AG08396 (cell line): ENCODE measurements at places on chromosomes 6 and 20.

DNA sequence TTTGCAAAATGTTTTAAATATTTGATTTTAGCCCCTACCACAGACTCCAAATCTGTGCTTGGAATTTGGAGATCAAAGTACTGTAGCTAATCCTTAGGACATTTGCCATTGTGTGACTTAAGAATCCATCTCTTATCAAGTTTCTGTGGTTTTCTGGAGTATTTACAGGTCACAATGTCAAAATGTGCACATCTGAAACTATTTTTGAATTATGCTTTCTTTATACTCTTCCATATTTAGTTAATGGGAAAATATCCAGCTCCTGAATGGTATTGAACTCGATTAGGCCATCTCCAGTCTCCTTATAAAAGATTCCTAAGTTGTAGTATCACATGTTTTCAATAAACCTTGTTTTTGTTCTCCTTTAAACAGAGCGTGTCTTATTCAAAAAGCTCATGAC lies 162.5 kb downstream of the KHDC1L start:
- no peak for DNase-seq

- DNase-seq, result no peak
These were observed 15.6 kb downstream of the GABRR2 start for GRCh38 chr6:89299466-89299850.

- DNase-seq, result peak; percentile 47
These were observed 29.5 kb downstream of the CDYL start for GRCh38 chr6:4805553-4806336.

- DNase-seq, result no peak
These were observed 109.9 kb downstream of the UTRN start for GRCh38 chr6:144395014-144395413.

DNA sequence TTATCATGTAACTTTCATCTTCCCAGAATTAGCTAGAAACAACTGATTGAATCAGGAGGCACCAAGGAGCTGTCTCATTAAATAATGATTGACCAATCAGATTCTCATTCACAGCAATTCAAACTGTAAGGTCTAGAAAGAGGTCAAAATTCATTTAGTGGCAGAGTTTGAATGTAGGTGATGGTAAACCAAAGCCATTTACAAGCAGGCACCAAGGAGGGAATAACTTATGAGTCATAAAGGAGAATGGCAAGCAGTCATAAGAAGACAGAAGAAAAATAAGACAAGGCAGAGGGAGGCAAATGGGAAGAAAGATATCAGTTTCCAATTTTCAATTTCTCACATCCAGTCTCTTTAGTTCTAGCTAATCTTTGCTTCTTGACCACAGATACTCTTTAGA lies 52.9 kb upstream of the DEFB112 start:
- no peak for DNase-seq

- peak; percentile 34 for DNase-seq
These were observed 41.6 kb upstream of the FOXP4 start for GRCh38 chr6:41504466-41505121.

DNA sequence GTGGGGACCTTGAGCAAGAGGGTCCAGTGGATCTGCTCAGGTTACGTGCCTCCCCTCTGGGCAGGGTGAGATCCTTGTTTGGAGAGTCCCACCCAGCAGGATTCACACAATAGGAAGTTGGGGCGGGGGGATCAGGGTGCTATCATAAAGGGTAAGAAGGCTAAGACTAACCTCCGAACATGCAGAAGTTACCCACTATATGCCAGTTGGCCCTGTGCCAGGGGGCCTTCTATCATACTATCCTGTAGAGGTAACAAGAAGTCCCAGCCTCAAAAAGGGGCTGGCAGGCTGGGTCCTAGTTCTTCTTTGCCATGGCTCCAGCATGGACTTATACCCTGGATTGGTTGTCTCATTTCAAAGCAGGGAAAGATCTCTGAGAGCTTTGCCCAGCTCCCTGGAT lies 94.1 kb downstream of the CDH26 start:
- no peak for DNase-seq

- no peak for DNase-seq
These were observed 5.3 kb downstream of the NRN1 start for GRCh38 chr6:6001443-6001842.

GRCh38 chr6:63637865-63638445 lies 2.4 kb downstream of the PHF3 start:
- DNase-seq, result no peak

DNA sequence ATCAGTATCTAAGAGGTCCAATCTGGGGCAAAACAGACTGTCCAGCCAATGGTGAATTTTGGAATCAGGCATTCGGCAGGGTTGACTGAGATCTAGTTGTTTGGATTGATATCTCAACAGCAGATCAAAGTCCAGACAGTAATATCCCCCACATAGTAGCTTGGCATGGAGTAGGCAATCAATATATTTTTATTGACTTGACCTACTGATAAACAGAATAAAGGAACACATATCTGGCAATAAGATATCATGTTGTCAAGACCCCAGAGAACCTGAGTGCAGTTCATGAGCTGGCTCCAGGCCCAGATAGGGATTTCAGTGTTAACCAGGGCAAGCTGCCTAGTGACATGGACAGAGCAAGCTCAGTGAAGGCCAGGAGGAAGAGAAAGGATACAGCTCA lies 34.4 kb downstream of the TNFAIP3 start:
- no peak for DNase-seq

DNA sequence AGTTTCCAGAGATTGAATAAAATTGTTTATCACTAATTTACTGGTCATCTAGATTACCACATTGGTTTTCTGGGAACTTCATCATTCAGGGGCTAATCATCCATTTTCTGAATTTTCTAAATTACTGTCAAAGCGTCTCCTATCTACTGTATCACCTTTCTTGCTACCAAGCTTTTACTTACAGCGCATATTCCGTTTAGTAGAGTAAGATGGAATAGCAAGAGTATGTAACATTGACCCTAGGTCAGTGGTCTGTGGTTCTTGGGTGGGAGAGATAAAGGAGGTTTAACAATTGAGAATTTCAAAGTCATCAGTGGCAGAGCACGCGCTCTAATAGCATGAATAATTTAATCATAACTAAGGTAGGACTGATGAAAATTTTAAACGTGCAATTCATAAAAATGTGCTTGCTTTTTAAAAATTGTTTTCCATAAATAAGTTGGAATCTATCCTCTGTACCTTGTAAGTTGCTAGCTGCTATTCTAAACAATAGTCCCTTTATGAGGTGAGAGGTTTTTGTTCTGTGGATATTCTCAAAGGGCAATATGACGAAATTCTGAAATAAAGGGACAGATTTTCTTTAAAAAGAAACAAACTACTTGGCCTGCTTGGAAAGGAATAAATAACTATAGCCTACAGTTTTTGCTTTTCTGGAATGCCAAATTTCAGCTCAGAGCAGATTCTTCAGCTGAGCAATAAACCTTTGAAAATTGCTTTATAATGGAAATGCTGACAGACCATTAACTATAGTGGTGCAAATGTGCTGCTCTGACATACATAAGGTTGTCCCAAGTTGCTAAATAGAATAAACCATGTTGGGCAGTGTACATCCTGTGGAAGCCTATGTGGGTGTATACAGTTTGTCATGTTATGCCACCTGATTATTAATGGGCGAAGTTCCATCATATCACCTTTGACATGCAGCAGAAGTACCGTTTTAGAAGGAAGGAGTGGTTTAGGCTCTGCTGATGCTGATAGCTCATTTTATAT lies 84.1 kb downstream of the ZFAND3 start:
- DNase-seq, result no peak

DNA sequence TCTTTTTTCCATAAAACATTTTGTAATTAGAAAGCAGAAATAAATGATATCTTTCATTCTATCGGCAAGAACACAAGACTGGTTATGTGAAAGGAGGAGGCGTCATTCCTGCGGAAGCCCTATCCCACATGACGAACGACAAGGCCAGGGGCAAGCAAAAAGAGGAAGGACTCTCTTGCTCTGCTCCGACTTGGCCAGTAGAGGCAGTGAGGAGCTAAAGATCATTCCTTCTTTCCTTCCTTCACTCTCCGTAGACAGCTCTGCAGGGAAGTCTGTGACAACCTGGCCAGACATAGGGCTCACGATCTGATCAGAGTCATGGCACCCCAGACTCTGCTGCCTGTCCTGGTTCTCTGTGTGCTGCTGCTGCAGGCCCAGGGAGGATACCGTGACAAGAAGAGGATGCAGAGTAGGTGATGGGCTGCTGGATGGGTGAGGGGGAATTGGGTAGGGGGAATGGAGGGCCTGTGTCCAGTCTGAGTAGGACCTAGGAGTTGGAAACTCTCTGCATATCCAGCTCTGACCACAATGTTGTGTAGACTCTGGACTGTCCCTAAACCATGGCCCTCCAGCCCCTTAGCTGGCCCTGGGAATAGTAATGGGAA lies at the start of gene WFDC10A:
WFDC10A (plus strand) TSS at position 244 of the 605 bp plus-strand sequence; CDS start at position 319, 75 bp downstream.
- peak; percentile 69 for DNase-seq

GRCh38 chr20:12152996-12153395 lies 235.3 kb downstream of the BTBD3 start:
- DNase-seq, result peak; percentile 8

DNA sequence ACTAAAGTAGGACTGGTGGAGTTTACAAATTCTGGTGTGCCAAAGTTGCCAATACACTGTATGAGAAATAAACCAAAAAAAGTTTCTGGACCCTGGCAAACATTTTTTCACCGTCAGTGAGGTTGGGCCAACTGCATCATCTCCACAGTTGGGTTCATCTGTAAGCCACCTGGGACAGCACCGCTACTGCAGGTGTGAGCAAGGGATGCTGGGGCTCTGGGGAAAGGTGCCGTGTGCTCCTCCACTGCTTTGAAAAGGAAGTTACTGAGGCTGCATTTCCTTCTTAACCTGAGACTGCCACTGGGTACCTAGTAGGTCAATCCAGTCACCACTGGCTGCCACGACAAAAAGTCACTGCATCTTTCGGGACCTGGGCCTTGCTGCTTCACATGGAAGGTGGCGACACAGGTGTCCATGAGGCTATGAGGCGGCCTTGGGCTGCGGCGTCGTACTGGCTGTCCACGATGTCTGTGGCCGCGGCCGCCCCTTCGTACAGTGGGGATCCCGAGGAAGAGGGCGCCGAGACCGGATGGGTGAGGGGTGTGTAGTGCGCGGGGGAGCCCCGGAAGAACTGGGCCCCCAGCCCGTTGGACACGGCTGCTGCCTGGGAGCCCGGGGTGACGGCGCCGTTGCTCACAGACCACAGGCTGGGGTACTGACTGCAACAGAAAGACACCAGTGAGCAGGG lies 9.6 kb downstream of the TBXT start:
- DNase-seq, result no peak

GRCh38 chr6:156774863-156775405 lies 2.2 kb upstream of the ARID1B start:
- no peak for DNase-seq

DNA sequence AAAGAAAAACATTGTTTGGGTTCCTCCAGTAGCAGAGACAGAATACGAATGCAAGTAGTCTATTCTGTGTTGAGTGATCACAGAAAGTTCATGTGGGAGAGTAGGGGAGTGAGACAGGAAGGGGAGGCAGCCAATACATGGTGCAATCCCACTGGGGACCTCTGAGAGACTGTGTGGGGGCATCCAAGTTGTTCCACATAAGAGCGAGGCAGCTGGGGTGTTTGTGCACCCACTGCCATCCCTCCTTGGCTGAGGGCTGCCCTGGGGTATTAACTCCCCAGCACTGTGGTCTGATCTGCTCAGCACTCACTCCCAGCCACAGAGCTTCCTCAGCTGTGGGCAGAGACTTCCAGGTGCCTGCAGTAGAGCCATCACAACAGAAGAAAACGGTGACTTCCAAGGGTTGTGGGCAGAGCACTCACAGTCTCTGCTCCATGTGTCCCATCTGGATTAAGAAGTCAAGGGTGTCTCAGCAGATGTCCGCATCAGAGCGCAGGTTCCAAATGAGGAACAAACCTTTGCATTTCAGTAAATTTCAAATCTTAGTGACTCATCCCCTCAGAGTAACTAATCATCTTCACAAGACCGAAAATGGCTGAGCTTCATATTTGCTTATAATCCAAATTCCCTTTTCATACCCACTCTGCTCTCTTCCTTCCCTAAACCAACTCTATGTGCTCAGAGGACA lies 101.9 kb upstream of the NAA20 start:
- no peak for DNase-seq

DNA sequence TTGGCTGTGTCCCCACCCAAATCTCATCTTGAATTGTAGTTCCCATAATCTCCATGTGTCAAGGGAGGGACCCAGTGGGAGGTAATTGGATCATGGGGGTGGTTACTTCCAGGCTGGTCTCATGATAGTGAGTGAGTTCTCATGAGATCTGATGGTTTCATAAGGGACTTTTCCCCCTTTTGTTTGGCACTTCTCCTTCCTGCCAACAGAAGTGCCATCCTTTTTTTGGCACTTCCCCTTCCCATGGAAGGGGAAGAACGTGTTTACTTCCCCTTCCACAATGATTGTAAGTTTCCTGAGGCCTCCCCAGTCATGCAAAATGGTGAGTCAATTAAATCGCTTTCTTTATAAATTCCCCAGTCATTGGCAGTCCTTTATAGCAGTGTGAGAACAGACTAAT lies 18.0 kb upstream of the PI3 start:
- no peak for DNase-seq

DNA sequence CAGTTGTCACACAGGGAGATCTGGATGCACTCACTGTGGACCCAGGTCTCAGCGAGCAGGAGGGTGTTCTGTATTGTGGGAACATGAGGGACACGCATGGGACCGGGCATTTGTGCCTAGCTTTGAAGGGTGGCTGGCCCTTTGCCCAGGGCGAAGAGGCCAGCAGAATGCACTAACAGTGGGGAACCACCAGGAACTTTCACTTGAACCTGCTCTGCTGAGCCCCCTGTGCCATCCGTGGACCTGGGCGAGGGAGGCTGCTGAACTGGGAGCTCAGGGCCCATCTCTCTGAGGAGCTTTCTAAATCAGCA lies 1.2 kb upstream of the ULBP2 start:
- DNase-seq, result no peak

- peak; percentile 15 for DNase-seq
These were observed 466.3 kb upstream of the PLCB4 start for GRCh38 chr20:8602389-8603116.

DNA sequence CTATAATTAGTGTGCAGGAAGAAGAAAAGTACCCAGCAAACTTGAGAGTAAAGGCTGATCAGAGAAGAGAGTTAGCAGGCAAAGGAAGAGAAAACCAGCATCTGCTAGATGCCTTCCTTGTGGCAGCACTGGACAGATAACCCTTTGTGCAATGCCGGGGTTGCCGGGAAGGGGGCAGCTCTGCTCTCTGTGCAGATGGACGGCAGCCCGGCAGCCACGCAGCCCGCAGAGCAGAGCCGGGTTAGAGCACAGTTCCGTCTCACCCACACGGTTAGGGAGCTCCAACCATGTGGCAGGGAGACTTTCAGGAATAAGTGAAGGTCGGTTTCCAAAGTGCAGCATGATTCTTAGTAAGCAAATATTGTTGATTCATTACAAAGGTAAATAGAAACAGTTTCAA lies 80.0 kb upstream of the RPS6KA2 start:
- DNase-seq, result no peak

DNA sequence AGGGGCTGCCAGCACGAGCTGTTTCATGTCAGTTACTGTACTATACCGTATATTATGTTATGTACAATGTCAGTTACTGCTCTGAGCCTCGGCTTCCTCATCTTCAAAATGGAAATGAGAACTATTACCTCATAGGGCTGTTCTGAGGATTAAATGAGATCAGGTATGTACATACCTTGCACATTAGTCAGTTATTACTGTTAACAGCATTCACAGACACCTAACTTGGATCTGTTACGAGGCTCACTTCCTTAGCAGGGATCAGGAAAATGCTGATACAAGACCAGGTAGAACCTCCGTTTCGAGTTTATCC lies 69.7 kb upstream of the TBC1D7 start:
- no peak for DNase-seq
